ENCODE measurements at places on chromosomes 2 and 18.

DNA sequence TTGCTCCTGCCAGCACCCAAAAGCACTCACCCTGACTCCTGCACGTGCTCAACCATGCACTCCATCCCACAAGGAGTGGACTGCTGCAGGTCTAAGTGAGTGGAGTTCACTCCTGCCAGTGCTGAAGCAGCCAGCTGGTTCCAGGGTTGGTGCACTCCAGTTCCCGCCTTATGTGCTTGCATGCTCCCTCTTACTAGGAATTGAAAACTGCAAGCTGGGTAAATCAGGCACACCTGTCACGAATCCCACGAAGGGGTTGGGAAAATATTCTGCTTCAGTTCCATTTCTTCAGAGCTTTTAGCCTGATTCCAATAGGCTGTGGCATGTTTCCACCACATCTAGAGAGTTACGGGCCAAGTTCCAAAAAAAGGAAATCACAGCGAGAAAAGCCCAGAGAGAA, 1365.5 kb upstream of the CHAC2 start:
- DNase-seq, result no peak

GRCh38 chr2:159605441-159606178, 10.7 kb downstream of the BAZ2B start:
- DNase-seq, result no peak

DNA sequence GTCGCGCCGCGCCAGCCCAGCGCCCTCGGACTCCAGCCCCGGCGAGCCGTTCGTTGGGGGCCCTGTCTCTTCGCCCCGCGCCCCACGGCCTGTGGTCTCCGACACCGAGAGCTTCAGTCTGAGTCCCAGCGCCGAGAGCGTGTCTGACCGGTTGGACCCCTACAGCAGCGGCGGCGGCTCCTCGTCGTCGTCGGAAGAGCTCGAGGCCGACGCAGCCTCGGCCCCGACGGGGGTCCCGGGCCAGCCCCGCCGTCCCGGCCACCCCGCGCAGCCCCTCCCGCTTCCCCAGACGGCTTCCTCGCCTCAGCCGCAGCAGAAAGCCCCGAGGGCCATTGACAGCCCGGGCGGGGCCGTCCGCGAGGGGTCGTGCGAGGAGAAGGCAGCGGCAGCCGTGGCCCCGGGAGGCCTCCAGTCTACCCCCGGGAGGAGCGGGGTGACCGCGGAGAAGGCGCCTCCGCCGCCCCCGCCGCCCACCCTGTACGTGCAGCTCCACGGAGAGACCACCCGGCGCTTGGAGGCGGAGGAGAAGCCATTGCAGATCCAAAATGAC, 1.4 kb downstream of the PHLPP1 start:
- peak; percentile 62 for DNase-seq

DNA sequence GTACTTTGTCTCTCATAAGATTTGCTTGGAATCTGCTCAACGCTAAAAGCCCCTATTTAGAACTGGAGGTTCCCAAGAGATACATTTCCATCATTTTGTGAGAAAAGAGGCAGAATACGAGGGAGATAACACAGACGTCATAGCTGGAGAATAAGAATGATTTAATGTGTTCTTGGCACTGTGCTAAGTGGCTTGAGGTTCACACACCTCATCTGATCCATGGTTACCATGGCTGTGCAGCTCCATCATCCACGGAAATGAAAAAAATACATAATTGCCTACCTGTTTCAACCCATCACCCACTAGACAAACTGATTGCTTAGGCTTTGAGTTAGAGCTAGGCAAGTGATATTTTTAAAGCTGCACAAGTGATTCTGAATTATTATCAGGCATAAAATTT, 227.6 kb downstream of the SLC8A1 start:
- no peak for DNase-seq

GRCh38 chr2:100882645-100883613, 63.0 kb downstream of the NPAS2 start:
- DNase-seq, result no peak

DNA sequence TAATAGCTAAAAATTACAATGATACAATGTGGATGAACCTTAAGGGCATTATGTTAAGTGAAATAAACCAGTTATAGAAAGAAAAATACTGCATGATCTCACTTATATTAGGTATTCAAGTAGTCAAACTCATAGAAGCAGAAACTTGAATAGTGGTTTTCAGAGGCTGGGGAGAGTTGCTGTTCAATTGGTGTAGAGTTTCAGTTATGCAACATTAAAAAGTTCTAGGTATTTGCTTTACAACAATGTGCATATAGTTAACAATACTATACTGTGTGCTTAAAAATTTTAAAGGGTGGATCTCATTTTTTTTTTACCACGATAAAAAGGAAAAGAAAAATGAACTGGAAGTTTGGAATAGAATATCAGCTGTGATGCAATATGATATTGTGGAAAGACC, 479.1 kb downstream of the SPAG16 start:
- DNase-seq, result no peak

- no peak for DNase-seq
Measured at GRCh38 chr2:40346535-40347354, 105.1 kb downstream of the SLC8A1 start.

GRCh38 chr2:9674891-9675414, 44.2 kb upstream of the YWHAQ start:
- no peak for DNase-seq

DNA sequence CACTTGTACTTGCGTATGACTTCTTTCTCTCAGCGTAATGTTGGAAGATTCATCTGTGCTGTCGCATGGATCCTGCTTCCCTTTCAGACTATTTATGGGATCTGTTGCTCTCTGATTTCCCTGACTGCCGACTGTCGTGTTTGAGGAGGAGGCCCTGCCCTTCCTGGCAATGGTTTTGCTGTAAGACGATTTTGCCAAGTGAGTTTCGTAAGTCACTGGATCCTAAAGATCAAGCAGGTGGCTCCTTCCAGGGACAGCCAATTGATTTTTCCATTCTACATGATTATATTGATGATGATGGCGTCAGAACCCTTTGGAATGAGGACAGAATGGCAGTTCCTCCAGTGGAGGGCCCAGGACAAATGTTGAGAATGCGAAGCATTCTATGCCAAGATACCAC, 8.7 kb upstream of the B3GNT2 start:
- no peak for DNase-seq

DNA sequence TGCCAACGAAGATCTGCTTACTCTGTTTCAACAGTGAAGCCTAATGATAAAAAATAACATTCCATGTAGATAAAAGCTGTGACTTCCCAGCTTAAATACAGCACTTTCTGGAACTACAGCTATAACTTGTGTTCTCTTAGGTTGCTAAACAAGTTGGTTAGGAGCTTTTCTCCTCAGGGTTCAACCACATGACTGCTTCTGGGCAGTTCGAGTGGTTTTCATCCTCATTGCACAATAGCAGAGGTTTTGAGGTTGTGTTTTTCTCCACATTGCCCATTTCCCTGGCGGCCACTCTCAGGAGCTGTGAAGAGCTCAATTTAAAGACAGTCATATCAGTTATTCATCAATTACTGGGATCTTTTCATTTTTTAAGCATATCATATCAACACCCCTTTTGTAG, 102.2 kb upstream of the CYP1B1 start:
- DNase-seq, result no peak

GRCh38 chr2:202638721-202639120, 4.0 kb downstream of the FAM117B start:
- DNase-seq, result no peak

GRCh38 chr18:11688972-11689668, at the start of gene GNAL:
Gene GNAL, plus strand, starts transcription at chr18:11689264. Its CDS starts 300 bp downstream, at chr18:11689564.
- peak; percentile 44 for DNase-seq

DNA sequence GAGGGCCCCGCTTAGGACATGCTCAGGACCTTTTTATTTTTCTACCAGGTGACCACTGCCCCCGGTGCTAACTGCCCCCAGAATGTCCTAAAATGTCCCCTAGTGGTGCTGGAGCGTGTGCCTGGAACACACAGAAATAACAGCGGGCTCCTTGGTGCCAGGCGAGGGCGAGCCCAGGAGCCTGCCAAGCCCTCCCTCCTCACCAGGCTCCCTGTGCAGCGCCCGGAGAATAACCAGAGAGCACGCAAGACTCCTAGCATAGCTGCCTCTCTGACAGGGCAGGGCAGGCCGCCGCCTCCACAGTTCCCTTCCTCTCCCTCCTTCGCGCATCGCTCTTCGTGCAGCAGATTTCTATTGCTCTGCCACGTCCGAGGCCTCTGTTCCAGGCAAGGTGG, 84.3 kb upstream of the ZNF516 start:
- DNase-seq, result no peak

GRCh38 chr2:70009762-70010575, 48.5 kb upstream of the ASPRV1 start:
- no peak for DNase-seq

GRCh38 chr2:64454386-64455332, 697 bp downstream of the LGALSL start:
- DNase-seq, result peak; percentile 52

GRCh38 chr2:237594514-237594871, 4.0 kb upstream of the RAB17 start:
- DNase-seq, result no peak

DNA sequence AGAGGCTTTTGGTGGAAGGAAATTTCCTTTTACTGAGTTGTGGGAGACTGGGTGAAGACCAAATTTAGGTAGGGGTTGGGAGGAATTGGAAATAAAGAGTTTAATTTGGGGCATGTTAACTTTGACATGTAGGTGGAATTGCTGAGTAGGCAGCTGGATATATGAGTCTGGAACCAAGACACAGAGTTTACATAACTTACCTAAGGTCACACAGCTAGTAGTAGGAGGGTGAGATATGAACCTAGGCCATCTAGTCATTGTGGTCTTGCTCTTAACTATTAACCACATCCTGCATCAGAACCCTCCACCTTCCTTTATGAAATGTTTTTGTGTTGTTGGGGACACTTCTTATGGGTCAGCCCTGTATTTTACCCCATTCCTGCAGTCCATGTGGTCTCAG, 113.1 kb downstream of the ICOS start:
- DNase-seq, result no peak

- DNase-seq, result no peak
Measured at GRCh38 chr2:153354377-153354776, 124.2 kb downstream of the RPRM start.

DNA sequence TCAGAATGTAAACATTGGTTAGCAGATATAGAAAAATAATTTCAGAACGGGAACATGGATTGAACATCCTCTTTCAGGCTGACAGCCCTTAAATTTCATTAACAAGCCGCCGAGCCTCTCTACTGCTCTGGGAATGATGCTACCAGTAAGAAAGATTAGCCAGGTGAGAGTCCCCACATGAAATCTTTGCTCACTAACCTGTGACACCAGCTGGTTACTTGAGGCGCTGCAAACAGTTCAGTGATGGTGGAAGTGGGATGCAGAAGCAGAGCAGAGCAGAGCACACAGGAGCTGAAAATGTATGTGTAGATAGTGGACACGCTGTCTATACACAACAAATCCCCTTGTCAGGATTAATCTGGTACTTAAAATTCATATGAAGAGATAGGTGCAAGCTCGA, 721.1 kb downstream of the DPP10 start:
- DNase-seq, result no peak

GRCh38 chr2:219702796-219703545, 75.5 kb downstream of the SLC4A3 start:
- no peak for DNase-seq

GRCh38 chr2:149483004-149483605, 104.5 kb downstream of the MMADHC start:
- no peak for DNase-seq

GRCh38 chr2:205217004-205217403, 465.3 kb upstream of the NRP2 start:
- DNase-seq, result no peak

DNA sequence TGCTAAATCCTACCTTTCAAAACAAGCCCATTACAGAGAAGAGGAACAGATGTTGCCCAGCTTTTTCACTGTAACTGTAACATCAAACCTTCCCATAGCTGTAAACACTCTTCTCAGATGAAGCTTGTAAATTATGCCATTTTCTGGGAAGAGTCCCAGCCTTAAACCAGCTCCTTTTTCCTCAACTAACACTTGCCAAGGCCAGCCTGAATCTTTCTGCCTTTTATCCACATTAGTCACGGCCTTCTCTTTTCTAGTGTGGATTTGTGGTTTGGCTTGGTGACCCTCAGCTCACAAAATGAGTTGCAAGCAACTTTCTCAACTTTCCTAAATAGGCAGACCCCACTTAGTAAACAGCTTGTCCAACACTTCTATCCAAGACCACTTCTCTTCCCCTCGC, 90.2 kb downstream of the CABLES1 start:
- DNase-seq, result no peak

DNA sequence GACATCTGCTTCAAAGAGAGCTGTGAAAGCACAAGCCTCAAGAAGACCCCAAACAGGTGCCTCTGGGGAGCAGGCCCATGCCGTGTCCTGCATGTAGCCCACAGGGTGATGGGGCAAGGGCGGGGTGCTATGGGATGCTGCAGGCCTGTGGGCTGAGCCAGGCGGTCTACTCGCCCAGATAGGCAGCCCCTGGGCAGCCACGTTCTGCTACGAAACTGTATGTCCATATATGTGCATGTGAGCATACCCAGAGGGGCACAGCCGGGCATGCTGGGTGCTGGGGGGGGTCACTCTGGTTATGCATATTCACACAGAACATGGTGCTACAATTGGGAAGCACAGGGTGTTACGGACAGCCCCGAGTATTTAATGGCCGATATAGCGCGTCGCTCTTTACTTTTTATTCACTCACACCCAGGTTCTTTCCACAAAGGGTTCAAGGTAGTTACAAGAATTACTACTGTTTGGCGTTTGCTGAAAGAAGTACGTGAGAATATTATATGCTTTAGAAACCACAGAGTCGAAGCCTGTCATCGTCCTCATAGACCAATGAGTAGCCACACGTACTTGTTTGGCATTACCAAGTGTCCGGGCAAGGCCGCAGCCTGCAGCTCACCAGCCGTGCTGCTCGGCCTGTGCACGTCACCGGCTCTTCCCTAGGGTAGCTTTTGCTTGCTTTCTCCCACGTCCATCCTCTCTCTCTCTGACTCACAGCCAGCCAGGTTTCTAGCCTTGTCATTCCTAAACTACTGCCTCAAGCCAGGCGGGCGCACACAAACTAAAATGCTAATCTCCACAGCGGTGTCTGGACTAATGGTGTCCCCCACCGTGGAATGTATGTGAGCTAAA, 14.4 kb downstream of the MTERF4 start:
- DNase-seq, result no peak

- no peak for DNase-seq
Measured at GRCh38 chr2:151156431-151156830, 105.2 kb downstream of the RBM43 start.

GRCh38 chr2:45595721-45596435, 15.2 kb downstream of the SRBD1 start:
- no peak for DNase-seq

DNA sequence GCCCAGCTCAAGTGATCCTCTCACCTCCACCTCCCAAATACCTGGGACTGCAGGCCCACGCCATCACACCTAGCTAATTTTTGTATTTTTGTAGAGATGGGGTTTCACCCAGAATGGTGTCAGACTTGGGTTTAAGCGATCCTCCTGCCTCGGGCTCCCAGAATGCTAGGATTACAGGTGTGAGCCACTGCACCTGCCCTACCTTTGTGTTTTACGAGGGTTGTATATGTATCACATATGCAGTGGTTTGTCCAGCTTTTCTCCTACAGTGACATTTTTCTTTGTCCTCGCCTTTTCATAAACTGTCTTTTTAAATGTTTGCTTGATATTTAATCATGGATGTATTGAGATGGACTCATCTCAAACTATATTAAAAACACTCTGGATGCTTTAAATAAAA, 38.5 kb downstream of the AGAP1 start:
- DNase-seq, result no peak

GRCh38 chr2:109663721-109664120, 49.6 kb downstream of the SOWAHC start:
- no peak for DNase-seq

GRCh38 chr2:172223601-172224054, 120.9 kb upstream of the DLX2 start:
- no peak for DNase-seq

Measured in memory B cell (primary cell).